ENCODE measurements at places on chromosomes 2 and 18.

DNA sequence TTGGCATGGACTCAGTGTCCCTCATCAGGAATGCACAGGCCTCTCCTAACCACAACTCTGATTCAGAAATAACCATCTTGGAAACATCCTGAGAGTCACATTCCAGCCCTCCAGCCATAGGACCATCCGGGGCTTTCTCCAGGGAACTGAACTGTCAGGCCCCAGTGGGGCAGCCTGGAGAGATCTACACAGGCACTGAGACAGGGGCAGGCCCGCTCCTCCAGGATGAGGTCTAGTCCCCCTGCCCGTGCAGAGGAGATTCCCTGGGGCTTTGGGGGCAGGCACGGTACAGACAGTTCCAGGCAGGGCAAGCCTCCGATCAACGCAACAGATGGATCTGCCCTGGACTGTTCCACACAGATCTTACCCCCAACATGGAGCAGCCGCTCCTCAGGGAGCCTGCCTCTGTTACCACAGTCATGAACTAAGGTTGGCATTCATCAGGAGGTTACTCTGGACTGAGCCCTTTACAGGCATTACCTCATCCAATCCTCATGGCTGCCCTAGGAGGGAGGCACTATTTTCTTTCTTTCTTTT, 12.0 kb downstream of the KCNK3 start:
- H3K4me3 ChIP-seq, result no peak overlapping the region
- no peak for DNase-seq
- H3K4me1 ChIP-seq, result peaks cover 3% of the 10 kb centered on the region
- peaks cover 22% of the 10 kb centered on the region for H3K27me3 ChIP-seq

GRCh38 chr2:101879466-101879865, 112.3 kb upstream of the IL1R2 start:
- peak overlapping the region; percentile 18 for H3K27ac ChIP-seq
- DNase-seq, result no peak
- H3K4me3 ChIP-seq, result no peak overlapping the region
- no peaks in the 10 kb centered on the region for H3K27me3 ChIP-seq

DNA sequence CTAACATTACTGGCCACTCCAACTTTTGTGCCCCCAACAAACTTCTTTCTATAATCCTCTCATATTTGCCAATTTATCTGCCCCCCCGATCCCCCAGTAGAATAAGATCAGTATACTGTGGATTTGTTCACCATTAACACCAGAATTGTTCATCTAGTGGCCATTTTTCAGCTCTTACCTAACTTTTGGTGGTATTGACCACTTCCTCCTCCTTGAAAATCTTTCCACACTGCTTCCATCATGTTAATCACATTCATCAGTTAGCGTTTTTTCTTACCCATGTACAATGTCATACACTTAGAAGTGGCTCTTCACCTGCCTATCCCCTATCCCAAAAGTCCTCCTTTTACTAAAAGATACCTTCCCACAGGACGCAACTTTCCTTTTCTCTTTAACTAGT, 6.1 kb downstream of the IMPACT start:
- no peak for DNase-seq
- no peaks in the 10 kb centered on the region for H3K27me3 ChIP-seq
- no peak overlapping the region for H3K4me3 ChIP-seq
- H3K4me1 ChIP-seq, result no peaks in the 10 kb centered on the region
- peaks cover 17% of the 10 kb centered on the region for H3K36me3 ChIP-seq

DNA sequence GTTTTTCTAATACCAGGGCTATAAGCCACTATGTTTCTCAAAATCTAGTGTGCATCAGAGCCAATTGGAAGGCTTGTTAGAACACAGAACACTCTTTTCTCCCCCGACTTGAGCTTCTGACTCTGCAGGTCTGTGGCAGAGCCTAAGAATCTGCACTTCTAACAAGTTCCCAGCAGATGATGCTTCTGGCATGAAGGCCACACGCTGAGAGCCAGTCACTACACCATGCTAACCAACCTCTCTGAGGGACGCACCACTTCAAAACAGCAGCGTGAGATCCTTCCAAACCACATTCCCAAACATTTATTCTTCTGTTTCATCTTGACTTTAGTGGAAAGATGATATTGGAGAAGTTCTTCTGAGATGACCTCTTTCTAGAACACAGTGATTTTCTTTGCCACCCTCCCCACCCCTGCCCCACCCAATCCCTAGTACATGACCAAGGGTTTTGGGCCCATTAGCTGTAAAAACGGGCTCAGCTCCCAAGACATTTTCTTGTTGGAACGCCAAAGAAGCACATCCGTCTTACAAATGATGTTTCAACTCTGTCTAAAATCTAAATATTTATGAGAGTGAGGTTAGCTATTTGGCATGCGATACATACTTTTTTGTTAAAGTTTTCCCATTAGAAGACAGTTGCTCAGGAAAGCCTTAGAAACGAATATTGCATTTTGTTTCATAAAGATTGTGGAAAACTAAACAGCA, 391.9 kb downstream of the TMEM182 start:
- H3K4me3 ChIP-seq, result no peak overlapping the region
- peaks cover 3% of the 10 kb centered on the region for H3K27me3 ChIP-seq
- no peak for DNase-seq
- H3K36me3 ChIP-seq, result no peaks in the 10 kb centered on the region
- no peaks in the 10 kb centered on the region for H3K4me1 ChIP-seq

- no peak for DNase-seq
- no peak overlapping the region for H3K4me3 ChIP-seq
- H3K4me1 ChIP-seq, result no peaks in the 10 kb centered on the region
- H3K36me3 ChIP-seq, result no peaks in the 10 kb centered on the region
- no peak overlapping the region for H3K27ac ChIP-seq
Measured at GRCh38 chr2:129912066-129912820, 67.2 kb upstream of the RAB6C start.

GRCh38 chr2:46062637-46063412, 234.4 kb upstream of the EPAS1 start:
- no peaks in the 10 kb centered on the region for H3K27me3 ChIP-seq
- H3K4me1 ChIP-seq, result peaks cover 7% of the 10 kb centered on the region
- DNase-seq, result peak; percentile 47
- H3K27ac ChIP-seq, result no peak overlapping the region
